ENCODE measurements at places on chromosomes 2 and 18.
A peak's percentile ranks its signal among the peaks of the same experiment; 100 is the strongest.

- DNase-seq, result no peak
These were observed 441.0 kb downstream of the CPS1 start for GRCh38 chr2:210997373-210997772.

GRCh38 chr18:67408240-67408639 lies 108.3 kb downstream of the DSEL start:
- no peak for DNase-seq

- no peak for DNase-seq
These were observed 1.8 kb downstream of the FBXO48 start for GRCh38 chr2:68465081-68465916.

DNA sequence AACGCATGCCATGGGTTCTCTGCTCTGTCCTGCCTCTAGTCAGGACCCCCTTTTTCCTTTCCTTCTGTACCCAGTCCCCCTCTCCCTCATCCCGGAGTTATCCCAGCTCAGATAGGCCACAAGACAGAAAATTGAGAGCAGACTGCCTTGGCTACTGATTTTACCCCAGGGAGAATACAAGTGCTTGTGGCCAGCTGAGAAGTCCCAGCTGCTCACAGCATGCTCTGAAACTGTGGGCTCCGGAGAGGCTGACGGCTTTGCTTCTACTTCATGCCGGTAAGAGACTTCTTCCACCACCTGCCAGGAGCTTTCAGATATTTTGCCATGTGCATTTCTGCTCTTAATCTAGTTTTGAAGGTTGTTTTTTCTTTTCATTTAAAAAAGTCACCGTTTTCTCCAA lies 20.0 kb upstream of the SIX2 start:
- no peak for DNase-seq

GRCh38 chr18:12281861-12282260 lies 26.2 kb upstream of the TUBB6 start:
- no peak for DNase-seq

- no peak for DNase-seq
These were observed 63.8 kb downstream of the PIK3C3 start for GRCh38 chr18:42018831-42019230.

DNA sequence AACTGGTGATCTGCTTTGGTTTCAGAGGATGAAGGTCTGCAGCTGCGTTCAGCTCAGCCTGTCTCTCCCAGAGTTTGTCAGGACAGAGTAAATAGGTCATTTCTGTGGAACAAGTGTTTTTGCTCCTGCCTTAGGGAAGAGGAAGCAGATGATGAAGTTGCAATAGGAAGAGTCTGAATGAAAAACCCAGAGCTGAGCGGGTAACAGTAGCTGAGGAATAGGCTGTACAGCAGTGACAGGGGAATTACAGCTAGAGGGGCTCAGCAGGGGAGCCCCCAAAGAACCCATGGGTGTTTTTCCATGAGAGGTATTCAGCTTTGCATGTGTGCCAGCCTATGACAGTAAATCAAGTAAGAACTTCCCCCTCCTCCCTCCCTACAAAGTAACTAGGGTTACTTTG lies 10.3 kb upstream of the CYBRD1 start:
- no peak for DNase-seq

- no peak for DNase-seq
These were observed 1035.5 kb downstream of the SOCS6 start for GRCh38 chr18:71324356-71324755.

GRCh38 chr2:240404174-240404852 lies 31.1 kb upstream of the GPC1 start:
- no peak for DNase-seq

- no peak for DNase-seq
These were observed 334.9 kb downstream of the CYP26B1 start for GRCh38 chr2:71812736-71813135.

- DNase-seq, result no peak
These were observed 36.2 kb upstream of the ACAA2 start for GRCh38 chr18:49849331-49850217.

DNA sequence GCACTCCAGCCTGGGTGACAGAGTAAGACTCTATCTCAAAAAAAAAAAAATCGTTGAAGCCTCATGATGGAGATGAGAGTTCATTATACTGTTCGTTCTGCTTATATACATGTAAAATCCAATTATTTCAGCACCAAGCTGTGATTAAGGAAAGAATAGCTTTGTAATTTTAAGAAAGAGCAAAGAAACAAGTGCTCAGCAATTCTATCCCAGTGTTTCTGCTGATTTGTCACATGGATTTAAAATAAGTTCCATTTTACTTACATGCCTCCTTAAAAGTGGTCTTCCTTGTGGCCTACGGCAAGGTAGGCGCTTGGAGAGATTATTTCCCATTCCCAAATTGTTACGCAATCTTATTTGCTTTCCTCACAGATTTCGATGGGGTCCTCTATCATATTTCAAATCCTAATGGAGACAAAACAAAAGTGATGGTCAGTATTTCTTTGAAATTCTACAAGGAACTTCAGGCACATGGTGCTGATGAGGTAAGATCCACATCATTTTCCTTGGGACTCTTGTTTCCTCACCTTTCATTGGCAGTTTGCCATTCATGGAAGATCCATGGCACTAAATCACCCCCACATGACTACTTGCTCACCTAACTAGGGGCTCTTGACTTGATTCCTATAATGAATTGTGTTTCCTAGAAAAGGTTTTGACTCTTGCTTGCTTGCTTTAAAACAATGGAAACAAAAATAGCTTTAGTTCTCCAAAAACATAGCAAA lies 11.5 kb downstream of the ARPC2 start:
- DNase-seq, result no peak

DNA sequence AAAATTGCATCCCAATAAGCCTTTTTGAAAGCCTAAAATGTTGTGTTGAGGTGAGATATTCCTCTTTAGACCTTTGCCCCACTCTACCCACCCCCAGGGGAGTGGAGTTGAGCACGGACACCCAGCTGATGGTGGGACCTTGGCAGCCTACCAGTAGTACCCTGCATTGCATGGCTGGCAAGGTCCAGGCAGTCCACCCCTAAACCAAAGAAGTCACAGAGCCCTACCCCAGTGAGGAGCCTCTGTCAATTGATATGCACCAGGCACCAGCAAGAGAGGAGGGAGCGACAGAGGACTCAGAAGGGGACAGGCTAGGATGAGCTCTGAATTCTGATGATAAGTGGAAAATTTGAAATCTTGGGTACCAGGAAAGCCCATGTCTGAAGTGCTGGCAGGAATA lies 38.6 kb downstream of the MARCO start:
- DNase-seq, result no peak

DNA sequence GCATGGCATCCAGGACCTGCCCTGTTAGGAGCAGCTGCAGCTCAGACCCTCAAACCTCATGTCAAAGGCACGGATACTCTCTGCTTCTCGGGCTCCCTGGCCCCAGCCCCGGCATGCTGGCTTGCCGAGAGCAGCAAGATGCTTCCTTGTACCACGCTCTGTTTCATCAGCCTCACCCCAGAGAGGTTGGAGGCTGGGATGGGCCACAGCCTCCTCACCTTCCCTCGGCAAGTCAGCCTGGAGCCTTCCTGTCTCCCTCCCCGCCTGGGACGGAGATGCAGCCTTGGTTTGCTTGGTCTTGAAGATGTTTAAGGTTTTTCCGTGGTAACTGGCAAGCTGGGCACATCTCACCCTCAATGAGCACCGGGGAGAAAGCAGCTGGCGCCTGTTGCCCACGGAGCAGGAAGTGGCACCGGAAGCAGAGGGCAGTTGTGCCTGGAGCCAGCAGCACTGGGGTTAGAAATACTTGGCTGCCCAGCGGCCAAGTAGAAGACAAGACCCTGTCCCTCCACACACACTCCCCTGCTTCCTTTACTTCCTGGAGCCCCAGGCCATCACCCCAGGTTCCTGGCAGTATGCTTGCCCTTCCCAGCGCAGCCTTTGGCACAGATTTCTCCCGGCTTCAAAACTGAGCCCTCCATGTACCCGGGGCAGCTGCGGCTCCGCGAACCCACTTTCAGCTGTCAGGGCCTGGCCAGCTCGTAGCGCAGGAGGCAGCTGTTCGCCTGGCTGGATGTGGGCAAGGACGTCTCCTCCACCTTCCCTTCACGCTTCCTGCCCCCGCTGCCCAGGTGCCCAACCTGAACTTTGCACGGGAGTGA lies 17.4 kb downstream of the FBLN7 start:
- peak; percentile 87 for DNase-seq

GRCh38 chr2:179691235-179691634 lies 170.2 kb downstream of the ZNF385B start:
- no peak for DNase-seq

GRCh38 chr2:203675086-203675485 lies 31.4 kb upstream of the CD28 start:
- DNase-seq, result no peak

DNA sequence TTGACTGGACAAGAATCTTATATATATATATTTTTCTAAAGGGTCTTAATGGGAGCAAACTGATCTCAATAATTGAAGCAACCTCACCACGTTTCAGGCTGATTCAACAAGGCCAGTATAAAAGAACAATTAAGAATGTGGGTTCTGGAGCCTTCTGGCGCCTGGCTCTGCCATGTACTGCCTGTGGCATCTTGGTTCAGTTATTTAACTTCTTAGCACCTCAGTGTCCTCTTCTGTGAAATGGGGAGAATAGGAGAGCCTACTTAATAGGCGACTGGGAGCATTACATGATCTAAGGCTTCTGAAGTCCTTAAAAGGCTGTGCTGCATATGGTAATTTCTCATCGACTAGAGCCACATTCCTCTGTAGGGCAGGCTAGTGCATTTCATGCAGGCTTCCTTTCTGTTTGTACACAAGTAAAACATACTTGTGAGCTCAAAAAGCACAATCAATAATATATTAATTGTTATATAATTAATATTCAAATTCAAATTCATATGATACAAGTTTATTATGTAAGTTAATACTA lies 118.4 kb upstream of the LYPD1 start:
- DNase-seq, result no peak

DNA sequence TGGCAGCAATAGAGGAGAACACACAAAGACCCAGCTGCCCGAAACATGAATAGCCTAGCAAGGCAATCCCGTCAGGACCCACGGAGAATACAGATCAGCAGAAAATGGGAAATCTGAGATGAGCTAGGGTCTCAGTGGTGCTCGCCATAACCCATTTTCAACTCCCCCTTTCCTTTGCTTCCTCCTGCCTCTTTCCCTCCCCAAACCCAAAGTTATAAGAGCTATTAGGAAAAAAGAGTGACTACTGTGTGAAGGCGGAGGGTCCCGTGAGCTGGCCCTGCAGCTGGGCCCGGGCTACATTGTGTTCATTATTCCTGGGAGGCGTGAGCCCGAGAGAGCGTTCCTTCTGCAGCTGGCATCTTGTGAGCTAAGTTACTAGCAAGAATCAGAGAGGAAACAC lies 118.4 kb downstream of the PID1 start:
- DNase-seq, result no peak

DNA sequence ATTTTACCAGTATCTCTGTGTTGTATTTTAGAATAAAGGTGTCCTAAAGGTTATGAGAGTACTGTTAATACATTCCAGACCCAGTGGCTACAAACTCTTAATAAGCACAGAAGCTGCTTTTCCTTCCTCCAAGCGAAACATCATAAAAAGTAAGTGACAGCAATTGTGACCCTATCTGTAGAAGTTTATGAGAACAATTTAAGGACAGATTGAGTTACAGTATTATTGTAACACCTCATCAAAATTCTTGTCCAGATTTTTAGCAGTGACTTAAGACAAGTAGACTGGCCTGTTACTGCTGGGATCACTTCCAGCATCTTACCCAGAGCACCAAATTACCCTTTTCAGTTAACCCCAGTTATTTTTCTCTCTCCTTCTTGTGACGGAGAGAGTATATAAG lies 154.6 kb downstream of the ERBB4 start:
- no peak for DNase-seq

- DNase-seq, result no peak
These were observed 183.1 kb downstream of the C1D start for GRCh38 chr2:67879586-67880290.

- no peak for DNase-seq
These were observed 41.1 kb downstream of the NETO1 start for GRCh38 chr18:72826736-72827135.

DNA sequence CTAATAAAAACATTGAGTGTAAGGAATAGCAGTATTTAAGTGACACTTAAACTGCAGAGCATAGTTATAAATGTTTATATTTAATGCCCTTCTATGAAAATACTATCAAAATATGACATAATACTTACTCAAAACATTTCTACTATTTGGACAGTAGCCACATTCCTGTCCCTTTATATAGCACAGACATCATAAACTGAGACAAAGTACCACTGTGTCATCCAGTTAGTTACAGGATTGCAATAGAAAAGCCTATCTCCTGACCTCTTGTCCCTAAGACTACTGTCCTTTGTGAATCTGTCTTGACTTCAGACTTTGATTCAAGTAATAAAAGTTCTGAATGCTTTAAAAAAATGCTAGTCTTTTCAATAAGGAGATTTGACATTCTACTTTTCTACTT lies 1528.5 kb upstream of the NXPH2 start:
- DNase-seq, result no peak

- peak; percentile 96 for DNase-seq
These were observed 69.4 kb upstream of the REV1 start for GRCh38 chr2:99559075-99559662.

DNA sequence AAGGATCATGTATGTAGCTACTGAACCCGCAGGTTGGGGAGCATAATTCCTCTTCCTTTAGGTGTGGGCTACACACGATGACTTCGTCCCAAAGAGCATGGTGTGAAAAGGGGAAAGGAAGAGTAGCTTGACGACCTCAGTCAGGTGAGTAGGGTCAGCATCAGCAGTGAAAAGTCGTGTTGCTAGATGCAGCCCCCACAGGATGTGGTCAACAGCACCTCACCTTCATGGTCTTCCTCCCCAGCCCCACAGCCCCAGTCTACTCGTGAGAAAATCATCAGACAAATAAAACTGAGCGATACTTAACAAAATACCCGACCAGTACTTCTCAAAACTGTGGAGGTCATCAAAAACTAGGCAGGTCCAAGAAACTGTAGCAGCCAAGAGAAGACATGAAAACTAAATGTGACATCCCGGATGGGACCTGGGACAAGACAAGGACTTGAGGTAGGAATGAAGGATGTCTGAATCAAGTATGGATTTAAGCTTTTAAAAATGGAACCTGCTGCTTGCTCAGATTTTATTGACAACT lies 77.5 kb upstream of the NFATC1 start:
- no peak for DNase-seq

- DNase-seq, result no peak
These were observed 8.2 kb upstream of the ALPI start for GRCh38 chr2:232447638-232448303.

DNA sequence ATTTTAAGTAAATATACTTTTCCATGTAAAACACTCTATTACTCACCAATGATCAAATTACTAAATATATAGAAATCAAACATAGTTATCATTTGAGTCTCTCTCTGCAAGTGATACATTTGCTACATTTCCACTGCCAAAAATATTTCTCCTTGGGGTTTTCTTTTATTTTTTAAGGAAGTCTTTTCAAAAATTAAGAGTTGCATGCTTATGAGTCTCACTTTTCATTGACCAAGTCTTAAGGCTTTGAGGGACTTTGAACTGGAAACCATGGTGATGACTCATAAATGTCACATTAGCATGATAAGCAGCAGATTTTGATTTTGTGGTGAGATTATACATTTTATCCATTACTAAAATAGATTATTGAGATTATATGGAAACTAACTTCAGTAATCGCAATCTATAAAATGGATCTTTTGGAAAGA lies 152.9 kb downstream of the FAM124B start:
- DNase-seq, result no peak

- DNase-seq, result peak; percentile 38
These were observed 73.1 kb downstream of the RTP5 start for GRCh38 chr2:241942416-241943208.
